ENCODE measurements at places on chromosomes 2 and 18. TPM values are rescaled to one million over a fixed set of nuclear protein-coding genes. Genes with fewer than 3 reads are reported as not detected.

GRCh38 chr2:159712929-159713420 lies 669 bp downstream of the MARCHF7 start:
- DNase-seq = peak; percentile 17

DNA sequence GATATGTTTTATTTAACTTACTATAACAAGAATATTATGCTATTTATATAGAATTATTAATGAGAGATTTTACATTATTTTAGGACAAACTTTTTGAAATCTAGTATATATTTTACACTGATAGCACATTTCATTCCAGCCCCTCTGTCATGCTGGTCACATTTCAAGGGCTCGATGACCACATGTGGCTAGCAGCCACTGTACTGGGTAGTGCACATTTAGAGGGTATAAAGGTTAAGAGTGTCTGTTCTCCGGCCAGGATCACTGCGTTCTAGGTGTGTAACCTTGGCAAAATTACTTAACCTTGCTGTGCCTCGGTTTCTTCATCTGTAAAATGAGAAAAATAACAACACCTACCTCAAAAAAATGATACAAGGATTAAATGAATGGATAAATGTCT lies 87.2 kb upstream of the TNP1 start:
- no peak for DNase-seq

DNA sequence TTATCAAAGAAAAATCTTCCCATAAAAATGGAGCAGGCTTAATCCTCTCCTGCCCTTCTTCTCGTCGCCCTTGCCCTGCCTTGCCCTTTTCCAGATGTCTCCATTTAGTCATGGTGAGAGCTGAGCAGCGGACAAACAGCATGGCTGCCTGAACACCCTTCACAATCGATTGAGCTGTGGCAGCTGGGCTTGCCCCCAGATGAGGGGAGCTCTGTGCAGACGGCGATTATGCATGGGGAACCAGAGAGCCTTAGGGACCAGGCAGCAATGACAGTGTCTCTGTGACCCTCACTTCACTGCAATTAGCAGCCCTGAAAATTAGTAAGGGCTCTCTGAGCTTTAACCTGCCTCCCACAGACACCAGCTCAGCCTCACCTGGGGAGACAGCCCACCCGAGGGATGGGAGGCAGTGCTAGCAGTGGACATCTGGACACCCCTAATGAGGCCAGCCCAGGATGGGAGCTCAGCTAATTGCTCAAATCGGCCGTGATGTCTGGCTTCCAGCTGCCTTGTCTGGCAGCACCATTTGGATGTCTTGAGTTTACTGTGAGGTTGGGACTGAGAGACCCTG lies 365.7 kb downstream of the TNS1 start:
- DNase-seq = no peak

DNA sequence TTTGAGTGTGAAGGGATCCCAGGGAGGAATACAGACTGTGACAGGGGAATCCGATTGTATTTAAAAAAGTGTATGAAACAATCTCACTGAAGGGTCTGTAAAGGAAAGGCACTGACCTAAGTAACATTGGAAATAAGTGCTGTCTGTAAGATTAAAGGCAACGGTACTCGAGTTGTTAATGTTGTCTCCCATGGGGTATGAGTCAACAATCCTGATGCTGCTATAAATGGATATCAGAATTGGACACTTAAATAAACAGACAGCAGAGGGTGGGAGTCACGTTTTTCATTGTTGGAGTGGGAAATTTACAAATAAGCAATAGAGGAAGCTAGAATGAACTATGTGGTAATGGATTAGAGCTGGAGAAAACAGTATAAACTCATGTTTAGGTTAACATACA lies 452.4 kb upstream of the RGPD4 start:
- DNase-seq = no peak

GRCh38 chr2:121505005-121505404 lies 25.7 kb upstream of the RNU4ATAC start:
- peak; percentile 100 for DNase-seq

GRCh38 chr2:3619033-3619432 lies 24.1 kb downstream of the COLEC11 start:
- no peak for DNase-seq

GRCh38 chr2:151267537-151267936 lies 5.9 kb upstream of the RBM43 start:
- DNase-seq = no peak

- no peak for DNase-seq
Measured at GRCh38 chr2:925711-926110, 24.9 kb upstream of the SNTG2 start.

GRCh38 chr18:63311118-63312018 lies 8.2 kb downstream of the BCL2 start:
- no peak for DNase-seq

- no peak for DNase-seq
Measured at GRCh38 chr2:234950730-234951663, 820 bp upstream of the SH3BP4 start.

- no peak for DNase-seq
Measured at GRCh38 chr2:128342550-128342949, 23.9 kb upstream of the HS6ST1 start.

- no peak for DNase-seq
Measured at GRCh38 chr2:28432362-28432761, 39.7 kb downstream of the FOSL2 start.

DNA sequence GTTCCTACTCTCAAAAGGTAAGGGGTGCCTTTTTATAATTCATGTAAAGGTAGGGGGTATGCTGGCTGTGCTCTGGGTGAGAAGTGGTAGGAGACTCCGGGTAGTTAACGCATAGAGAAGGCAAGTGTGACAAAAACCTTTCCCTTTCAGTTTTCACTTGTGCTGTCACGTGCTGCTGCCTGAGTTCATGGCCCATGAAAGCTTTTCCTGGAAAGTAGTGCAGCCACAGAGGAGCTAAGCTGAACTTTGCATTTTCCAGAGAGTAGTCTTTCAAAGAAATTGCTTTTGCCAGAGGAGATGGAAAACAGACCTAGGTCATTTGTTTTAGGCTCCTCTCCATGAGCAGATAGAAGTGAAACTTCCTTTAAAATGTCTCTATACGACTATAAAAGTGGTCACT lies 44.7 kb downstream of the THSD7B start:
- no peak for DNase-seq

- DNase-seq = no peak
Measured at GRCh38 chr18:51017140-51017879, 12.7 kb upstream of the SMAD4 start.

DNA sequence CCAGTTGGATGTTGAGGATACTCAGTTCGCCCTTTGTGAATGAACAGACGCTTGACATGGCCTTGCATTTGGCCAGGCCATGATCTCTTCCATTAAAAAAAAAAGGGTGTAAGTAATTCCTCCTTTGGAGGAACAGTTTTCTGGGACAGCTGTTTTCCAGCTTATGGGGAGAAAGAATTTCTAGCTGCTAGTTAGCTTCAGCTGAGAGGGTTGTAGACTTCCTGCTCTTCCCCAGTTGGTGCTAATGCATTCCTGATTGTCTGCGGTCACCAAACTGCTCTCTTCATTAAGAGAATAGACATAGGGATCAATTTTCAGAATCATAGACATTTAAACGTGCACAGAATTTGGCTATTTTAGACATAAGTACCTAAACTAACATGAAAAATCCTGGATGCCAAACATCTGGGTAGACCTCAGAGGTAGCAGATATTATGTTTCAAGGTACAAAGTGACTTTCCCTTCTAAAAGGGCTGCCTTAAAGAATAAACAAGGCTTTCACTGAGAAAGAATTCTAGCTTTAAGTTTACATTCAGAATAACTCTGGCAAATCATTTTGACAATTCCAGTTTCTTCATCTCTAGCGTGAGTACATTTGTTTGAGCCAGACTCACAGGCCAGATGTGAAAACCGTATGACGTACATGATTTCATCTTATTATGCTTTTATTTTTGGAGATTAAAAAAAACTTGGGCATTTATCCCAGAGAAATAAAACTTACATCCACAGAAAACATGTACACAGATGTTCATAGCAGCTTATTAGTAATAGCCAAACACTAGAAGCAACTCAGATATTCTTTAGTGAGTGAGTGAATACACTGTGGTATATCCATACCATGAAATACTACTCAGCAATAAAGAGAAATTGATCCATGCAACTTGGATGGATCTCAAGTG lies 71.2 kb downstream of the MAIP1 start:
- DNase-seq = no peak

- no peak for DNase-seq
Measured at GRCh38 chr2:74488643-74489481, 6.0 kb downstream of the TTC31 start.

GRCh38 chr2:71455741-71456569 lies 2.6 kb downstream of the DYSF start:
- DNase-seq = no peak

DNA sequence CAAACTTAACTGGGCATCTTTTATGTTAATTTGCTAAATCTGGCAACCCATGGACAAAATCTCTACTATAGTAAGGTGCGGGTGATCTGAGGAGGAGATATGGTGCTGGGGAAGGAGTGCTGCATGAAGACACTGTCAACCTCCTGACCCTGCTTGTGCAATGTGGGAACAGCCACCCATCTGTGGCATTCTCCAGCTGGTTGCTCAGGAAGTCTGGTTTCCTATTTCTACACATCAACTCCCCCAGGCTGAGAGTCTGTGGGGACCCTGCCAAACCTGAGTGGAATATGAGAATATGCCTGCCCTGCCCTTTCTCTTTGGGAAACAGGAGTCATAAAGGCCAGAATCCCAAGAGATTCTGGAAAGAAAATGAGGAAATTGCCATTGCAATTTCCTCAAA lies 60.1 kb upstream of the PAX3 start:
- DNase-seq = no peak

- DNase-seq = no peak
Measured at GRCh38 chr2:192634557-192634956, 439.8 kb upstream of the TMEFF2 start.

GRCh38 chr2:45380131-45380836 lies 230.8 kb downstream of the SRBD1 start:
- peak; percentile 19 for DNase-seq

DNA sequence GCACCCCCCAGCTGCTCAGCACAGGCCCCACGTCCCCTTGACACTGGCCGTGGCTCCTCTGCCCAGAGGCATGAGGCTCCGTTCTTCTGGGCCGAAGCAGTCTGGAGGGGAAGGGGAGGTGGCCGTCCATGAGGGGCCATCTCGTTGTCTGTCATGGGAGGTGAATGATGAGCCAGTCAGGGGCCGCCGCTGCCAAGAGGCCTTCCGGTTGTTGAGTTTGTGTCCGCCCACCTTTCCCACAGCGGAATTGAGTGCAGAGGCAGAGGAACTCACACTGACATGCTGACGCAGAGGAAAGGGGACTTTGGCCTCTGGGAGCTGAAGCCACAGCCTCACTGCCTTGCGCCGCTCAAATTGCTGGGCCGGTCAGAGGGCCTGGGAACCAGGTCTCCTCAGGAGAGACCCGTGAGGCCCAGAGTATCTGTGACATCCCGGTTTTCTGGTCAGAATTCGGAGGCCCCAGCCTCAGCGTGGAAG lies 268.4 kb downstream of the ATAD2B start:
- no peak for DNase-seq

DNA sequence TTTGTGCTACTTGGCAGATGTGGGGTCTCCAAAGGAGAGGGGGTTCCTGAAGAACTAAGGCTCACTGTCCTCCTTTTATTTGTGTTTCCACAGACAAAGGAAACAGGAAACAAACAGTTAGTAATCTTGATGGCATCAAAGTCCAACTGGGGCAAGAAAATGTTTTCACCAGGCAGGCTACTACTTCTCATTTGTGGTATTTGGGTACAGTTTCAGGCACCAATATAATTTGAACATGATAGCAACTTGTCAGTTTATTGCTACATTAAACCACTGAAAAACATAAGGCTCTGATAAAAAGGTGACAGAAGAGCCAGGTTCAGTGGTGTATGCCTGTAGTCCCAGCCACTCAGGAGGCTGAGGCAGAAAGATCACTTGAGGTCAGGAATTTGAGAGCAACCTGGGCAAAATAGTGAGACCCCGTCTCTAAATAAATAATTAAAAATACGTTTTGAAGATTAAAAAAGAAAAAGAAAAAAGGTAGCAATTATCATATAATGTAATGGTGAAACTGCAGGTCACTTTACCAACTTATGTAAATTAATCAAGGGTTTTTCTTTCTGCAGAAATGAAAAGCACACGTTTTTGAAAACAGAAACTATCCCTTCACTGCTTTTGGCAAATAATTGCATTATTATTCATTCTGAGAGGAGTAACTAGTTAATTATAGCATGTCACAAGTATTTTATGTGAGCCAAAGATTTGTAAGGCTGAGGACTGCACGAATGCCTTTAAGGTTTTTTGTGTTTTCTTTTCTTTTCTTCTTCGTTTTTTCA lies 157.5 kb upstream of the CAVIN2 start:
- DNase-seq = no peak

UGT1A1 gene
- 0.04 TPM for polyA plus RNA-seq

SERPINB3 gene
- polyA plus RNA-seq = 0.58 TPM

AAK1 gene
- 7.3 TPM for polyA plus RNA-seq

LIMS4 gene
- polyA plus RNA-seq = 0.10 TPM

RAX gene
- polyA plus RNA-seq = not detected

HAAO gene
- 0.57 TPM for polyA plus RNA-seq

FOXD4L1 gene
- polyA plus RNA-seq = 0.02 TPM

LINC00305 gene
- polyA plus RNA-seq = not detected

POLR1A gene
- 5.8 TPM for polyA plus RNA-seq

ITGAV gene
- polyA plus RNA-seq = 11.6 TPM

GREB1 gene
- 0.03 TPM for polyA plus RNA-seq

CD8B gene
- not detected for polyA plus RNA-seq

SUPT7L gene
- 19.7 TPM for polyA plus RNA-seq

ANKRD62 gene
- polyA plus RNA-seq = not detected

STPG4 gene
- polyA plus RNA-seq = not detected

All from foreskin keratinocyte (primary cell).